ENCODE measurements at places on chromosomes 2 and 18.

GRCh38 chr18:42155024-42155423 lies 200.0 kb downstream of the PIK3C3 start:
- DNase-seq = no peak

DNA sequence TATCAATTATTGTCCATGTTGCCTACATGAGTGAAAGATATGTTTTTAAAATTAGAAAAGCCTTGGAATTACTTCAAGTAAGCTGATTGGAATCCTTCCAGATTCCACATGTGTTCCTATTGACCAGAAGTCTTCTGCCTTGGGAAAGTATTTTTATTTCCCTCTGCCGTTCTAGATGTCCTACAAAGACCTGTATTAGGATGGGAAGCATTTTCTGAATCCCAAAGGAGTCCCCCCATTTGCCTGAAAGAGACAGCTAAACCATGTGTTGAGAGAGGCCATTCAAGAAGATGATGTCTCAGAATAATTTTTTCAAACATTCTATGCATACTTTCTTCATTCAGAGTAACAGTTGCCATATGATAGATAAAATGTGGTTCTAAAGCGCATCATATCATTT lies 19.0 kb upstream of the MYO1B start:
- DNase-seq = no peak

DNA sequence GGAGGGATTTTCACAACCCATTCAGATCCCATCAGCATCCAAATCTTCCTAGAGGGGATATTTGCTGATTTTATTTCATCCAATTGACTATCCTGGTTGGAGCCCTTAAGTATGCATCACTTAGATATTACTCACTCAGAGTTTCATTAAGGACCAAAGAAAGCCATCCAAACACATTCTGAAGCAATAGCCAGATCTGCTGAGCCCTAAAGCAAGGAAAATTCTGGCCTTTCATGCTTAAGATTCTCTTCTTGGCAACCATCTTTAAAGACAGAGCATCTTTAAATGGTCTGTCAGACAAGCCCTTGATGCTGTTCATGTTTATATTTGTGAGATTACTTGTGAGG lies 40.9 kb upstream of the C1D start:
- DNase-seq = no peak

- DNase-seq = no peak
Observed at GRCh38 chr2:68839260-68839833, 31.9 kb downstream of the BMP10 start.

- no peak for DNase-seq
Observed at GRCh38 chr2:88942798-88943197, 251.3 kb downstream of the RPIA start.

DNA sequence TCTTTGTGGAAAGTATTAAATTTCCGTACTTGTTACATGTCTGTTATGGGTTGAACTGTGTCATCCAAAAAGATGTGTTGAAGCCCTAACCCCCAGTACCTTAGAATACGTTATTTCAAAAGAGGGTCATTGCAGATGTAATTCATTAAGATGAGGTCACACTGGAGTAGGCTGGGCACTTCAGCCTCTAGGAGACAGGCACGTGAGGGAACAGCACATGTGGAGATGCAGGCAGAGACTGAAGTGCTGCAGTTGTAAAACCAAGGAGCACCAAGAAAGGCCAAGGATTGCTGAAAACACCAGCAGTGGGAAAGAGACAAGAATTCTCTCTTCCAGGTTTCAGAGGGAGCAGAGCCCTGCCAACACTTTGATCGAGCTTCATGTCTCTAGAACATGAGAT lies 4.6 kb upstream of the RHBDD1 start:
- DNase-seq = no peak

DNA sequence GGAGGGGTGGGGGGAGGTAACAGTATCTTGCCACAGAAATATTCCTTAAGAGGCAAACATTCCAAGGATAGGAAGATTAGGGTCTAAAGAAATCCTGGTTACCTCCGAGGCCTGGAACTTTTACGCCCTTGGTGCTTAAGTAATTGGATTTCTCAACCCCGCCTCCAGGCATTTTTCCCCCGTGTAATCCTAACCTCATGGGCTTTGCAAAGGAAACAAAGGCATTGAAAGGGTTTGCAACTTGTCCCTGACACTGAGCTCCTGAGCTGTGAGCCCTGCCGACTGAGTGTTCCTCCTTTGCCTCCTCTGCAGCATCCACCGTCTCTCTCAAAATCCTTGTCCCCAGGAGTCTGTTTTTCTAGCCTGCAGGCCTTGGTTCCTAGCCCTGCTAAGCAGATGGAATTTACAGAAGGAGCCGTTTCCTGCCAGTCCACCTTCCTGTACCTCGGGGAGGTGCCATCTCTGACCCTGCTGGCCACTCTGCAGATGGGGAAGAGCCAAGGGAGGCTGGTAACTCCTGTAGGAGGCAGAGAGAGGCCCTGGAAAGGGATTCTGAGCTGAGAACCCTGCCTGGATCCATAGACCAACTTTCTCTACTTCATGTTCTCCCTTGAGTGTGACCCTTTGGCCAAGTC lies 24.2 kb downstream of the TET3 start:
- no peak for DNase-seq

- no peak for DNase-seq
Observed at GRCh38 chr2:1370461-1370860, 42.8 kb upstream of the TPO start.

DNA sequence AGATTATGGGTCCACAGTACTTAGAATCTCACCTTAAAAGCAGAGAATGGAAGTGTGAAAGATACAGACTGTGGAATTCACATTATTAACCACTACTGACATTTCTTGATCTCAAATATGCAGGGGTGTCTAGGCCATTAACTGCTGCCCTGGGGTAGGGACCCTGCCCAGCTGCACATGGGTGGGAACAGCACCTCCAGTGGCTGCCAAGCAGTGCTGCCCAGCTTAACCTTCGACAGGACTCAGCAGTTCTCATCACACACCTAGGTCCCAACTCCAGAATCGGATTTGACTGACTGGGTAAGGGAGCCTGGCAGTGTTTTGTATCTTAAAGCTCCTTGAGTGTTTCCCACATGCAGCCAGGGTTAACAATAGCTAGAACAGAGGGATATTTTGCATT lies 14.9 kb downstream of the ERFE start:
- DNase-seq = no peak

GRCh38 chr2:194380011-194380410 lies 1277.0 kb upstream of the SLC39A10 start:
- no peak for DNase-seq

GRCh38 chr2:148812306-148812705 lies 62.7 kb upstream of the KIF5C start:
- no peak for DNase-seq

- no peak for DNase-seq
Observed at GRCh38 chr18:72848503-72849237, 19.1 kb downstream of the NETO1 start.

- DNase-seq = no peak
Observed at GRCh38 chr2:215698566-215698965, 262.7 kb upstream of the FN1 start.

GRCh38 chr18:67219821-67220220 lies 296.7 kb downstream of the DSEL start:
- DNase-seq = no peak

DNA sequence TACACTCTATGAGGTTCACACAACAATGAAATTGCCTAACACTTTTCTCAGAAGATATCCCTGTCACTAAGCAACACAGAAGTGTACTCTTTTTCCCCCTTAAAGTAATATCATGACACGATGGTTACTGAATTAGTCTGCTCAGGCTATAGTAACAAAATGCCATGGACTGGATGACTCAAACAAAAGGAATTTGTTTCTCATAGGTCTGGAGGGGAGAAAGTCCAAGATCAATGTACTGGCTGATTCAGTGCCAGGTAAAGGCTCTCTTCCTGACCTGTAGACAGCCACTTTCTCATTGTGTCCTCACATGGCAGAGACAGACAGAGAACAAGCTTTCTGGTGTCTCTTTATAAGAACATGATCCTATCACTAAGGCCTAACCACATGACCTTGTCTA lies 211.9 kb downstream of the RBM43 start:
- DNase-seq = no peak

DNA sequence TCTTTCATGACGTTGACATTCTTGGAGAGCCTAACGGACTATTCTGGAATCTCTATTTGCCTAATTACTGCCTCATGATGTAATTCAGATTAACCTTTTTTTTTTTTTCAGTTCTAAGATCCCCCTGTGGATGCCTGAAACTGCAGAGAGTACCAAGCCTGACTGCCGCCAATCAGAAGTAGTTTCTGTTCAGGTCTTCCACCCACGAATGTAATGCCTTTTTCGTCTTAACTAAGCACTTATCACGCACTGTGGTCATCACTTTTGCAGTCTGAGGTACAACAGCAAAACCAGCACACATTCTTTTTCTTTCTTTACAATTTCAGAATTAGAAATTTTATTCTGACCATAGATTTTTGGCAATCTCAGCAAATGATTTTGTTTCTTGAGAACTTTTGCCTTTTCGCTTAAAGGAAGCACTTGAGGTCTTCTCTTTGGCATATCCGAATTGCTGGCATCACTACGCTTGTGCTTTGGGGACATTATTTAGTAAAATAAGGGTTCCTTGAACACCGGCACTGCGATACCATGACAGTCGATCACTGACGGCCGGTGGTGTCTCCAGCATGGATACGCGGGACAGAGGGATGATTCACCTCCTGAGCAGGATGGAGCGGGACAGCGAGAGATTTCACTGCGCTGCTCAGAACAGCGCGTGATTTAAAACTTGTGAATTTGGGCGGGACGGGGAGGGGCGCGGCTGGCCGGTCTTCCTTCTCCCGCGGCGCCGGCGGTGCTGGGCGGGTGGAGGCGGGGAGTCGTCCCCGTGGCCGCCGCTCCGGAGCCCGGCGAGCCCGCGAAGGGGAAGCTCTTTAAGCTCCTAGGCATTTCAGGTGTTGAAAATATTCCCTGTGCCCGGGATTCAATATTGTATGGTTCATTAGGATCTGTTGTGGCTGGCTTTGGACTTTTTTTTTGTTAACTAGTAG lies 32.0 kb upstream of the GPR55 start:
- no peak for DNase-seq

- DNase-seq = no peak
Observed at GRCh38 chr18:78159397-78159796, 820.2 kb upstream of the SALL3 start.

DNA sequence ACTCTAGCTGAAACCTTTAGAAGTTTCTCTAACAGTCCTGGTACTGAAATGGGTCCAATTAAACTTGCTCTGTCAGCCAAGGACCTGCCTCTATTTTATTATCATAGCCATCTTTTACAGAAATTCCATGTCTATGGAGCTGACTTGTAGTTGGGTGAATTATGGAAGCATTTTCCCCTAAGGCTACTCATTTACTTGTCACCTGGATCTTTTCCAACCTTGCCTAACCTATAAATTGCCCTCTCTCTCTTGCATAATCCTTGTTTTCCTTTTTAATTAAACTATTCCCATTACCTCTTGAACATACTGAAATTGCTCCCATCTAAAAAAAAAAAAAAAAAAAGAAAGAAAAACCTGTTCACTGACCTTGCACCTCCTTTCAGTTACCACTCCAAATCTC lies 74.6 kb upstream of the DOK6 start:
- DNase-seq = no peak

GRCh38 chr2:229980431-229981184 lies 58.3 kb downstream of the FBXO36 start:
- no peak for DNase-seq

GRCh38 chr2:108171657-108172056 lies 68.1 kb upstream of the SULT1C3 start:
- no peak for DNase-seq

DNA sequence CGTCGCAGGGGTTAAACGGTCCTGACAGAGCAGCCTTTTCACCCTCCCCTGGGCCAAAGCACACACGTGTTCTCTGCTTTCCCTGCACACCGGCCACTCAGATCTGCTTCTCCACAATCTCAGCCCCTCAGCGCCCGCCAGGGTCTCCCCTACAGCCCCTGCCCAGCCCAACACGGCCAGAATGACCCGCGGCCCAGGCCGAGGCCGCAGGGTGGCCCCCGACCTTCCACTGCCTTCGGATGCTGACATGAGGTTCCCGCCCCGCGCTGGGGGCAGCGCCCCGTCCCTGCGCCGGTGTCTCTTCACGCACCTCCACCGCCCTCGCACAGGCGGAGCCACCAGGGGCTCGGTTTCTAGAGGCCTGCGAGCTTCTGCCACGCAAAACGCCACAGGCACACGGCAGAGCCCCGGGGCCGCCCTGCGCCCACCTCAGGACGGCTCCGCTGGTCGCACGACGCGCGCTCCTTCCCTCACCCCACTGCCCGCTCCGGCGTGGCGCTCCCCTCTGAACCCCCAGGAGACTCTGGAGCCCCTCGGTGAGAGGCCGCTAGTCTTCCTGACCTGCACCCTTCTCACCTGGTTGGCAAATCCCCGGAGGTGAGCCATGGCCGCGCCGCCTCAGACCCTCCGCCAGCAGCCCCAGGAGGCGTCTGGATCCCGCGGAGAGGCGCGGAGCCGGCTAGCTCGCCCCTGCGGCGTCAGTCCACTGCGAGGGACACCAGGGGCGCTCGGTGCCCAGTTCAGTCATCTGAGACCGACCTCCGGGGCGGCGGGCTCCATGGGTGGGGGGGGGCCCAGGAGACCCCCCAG lies 749 bp downstream of the STK25 start:
- DNase-seq = peak; percentile 19

DNA sequence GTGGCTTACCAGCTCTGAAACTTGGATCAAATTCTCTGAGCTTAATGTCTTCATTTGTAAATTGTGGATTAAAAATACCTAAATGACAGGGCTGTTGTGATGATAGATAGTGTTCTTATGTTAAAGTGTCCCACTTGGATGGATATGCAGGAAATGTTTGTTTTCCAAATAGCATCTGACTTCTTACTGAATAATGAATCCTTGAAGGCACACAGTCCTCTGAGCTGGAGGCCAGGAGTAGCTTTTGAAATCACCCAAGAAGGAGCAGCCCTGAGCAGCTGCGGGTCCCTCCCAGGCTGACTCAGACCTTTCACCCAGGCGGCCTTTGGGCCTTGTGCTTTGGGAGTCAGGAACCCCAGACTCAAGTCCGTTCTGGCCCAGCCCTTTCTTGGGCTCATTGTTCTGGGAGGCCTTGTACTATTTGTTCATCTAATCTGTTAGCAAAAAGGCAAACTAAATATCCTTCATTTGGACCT lies 173.0 kb upstream of the GATA6 start:
- no peak for DNase-seq

DNA sequence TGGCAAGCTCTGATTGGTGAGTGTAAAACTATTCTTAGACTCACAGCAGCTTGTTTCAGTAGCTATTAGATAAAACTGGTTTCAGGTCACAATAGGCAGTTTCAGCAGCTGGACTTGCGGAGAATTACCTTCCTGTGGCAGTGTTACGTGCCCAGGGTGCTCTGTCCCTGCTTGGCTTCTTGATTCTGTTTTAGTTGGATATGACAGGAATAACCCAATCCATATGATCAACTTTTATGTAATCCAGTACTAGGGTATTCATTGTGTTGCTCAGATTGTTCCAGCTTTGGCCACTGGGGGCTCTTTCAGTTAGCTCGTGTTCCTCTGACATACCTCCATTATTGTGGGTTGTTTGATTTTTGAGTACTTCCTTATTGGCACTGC lies 43.1 kb downstream of the INPP4A start:
- DNase-seq = no peak

DNA sequence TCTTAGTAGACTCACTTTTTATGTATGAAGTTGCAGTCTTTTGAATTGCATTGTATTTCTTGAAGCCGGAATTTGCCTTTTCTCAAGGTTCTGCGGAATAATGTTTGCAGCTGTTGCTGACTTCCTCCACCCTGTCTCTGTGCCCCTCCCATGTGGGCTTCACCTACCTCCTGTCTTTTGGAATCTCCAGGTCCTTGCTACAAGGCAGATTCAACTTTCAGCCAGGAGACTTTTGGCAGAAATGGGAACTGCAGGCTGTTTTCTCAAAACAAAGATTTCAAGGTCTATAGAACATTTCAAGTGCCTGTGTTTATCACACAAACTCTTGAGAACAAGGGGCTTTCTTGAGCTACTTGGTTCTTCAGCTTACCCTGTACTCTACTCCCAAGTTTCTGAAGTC lies 25.6 kb downstream of the ZNF236 start:
- DNase-seq = no peak

Data from stimulated activated CD4-positive, alpha-beta T cell treated with anti-CD3 and anti-CD28 coated beads, Interleukin-15, amount 100 ng/mL, for 1 hour (primary cell).